Esophagus squamous epithelium (tissue), 5 donors: ENCODE measurements at places on chromosomes 7 and 10.
A peak's percentile ranks its signal among the peaks of the same experiment; 100 is the strongest.

- DNase-seq: peak; percentile 18
Observed at GRCh38 chr7:56074371-56074791, 10.3 kb downstream of the SUMF2 start.

DNA sequence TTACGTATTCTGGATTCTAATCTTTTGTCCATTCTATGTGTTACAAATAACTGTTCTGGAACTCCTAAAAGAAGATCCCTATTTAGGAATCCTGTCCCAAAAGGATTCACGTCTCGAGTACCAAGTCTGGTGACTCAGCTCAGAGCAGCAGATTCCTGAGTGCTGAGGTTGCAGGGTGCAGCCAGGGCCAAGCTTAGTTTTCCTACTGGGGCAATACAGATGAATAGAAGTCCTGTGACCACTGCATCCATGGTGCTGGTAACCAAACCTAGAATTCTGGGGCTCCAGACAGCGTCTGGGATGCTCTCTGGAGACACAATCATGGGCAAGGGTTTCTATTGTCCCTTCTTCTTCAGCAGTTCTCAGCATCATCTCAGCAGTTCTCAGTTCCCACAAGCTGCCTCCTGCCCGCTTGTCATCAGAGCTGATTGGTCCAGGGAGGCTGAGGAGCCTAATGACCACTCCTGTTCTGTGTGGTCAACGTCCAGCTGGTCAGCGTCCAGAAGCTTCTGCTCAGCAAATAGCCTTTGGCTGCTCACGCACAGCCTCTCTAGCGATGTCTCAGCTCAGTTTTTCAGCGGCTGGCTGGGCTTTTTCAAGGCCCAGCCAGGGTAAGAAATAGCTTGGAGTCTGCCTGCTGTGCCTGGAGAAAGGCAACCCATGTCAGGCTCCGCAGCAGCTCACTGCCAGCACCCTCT lies 50.4 kb upstream of the C7orf33 start:
- DNase-seq: no peak

GRCh38 chr10:22702348-22702747 lies 12.0 kb downstream of the PIP4K2A start:
- no peak for DNase-seq

DNA sequence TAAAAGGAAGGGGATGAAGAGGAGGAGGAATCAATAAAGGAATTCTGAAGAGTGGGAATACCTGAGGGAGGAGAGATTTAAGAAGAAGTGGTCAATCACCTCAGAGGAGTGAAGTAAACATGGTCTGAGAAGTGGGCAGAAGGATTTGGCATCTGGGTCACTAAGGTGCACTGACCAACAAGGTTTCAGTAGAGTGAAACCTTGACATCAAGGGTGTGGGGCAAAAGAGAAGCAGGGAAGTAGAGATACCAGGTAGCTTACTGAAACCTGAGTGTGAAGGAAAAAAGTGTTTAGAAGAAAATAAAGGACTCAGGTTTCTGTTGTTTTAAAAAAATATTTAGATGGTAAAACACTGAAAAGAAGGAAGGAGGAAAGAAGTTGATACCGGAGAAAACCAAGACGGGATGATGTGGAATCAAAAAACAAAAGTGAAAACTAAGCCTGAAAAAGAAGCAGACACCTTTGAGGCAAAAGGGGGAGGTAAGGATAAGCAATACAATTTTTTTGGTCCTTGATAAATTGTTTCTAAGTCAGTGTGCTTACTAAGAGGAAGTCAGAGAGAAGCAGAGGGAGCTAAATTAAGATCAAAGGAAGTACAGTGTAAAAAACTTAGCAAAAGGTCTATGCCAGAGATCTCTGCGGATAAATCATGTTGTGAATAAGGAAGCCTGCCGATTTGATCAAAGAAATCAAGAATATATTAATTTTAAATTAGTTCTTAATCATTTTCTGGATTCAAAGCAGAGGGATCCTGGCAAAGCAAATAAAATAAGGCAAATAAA lies 137.2 kb upstream of the GPR22 start:
- DNase-seq: no peak

- DNase-seq: no peak
Observed at GRCh38 chr7:44172803-44173424, 16.3 kb downstream of the GCK start.

DNA sequence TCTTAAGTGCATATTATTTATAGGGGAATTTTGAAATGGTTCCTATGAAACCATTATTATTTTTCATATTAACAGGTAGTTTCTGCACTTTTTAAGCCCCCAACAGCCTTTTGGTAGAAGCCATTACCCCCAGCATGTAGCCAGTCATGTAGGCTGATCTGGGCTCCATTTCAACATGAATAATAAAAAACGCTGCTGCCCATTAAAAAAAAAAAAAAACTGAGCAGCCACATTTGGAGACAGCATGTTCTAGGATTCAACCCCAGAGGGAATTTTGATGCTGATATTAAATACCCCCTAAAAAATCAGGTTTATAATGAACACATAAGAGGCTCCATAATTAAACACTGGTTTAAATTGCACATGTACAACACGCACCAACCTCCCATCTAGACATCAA lies 181.3 kb downstream of the RTKN2 start:
- DNase-seq: no peak

DNA sequence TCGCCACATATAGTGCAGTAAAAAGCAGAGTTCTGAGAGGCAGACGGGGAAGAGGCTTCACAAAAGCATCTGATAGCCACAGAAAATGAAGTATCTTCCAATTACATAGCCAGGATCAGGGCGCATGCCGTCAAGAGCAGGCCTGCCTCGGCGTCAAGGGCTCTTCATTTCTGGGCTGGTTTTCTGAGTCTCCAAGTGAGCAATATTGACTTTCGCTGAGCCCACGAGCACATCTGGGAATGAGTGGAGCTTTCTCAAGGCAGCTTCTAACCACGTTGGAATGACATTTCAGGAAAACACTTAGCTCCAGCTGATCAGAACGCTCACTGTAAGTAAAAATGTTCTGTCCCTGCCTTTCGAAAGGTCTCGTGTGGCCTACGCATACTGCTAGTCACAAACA lies 51.9 kb downstream of the CLRN3 start:
- no peak for DNase-seq

- DNase-seq: no peak
Observed at GRCh38 chr7:73905360-73905759, 44.4 kb downstream of the TMEM270 start.

DNA sequence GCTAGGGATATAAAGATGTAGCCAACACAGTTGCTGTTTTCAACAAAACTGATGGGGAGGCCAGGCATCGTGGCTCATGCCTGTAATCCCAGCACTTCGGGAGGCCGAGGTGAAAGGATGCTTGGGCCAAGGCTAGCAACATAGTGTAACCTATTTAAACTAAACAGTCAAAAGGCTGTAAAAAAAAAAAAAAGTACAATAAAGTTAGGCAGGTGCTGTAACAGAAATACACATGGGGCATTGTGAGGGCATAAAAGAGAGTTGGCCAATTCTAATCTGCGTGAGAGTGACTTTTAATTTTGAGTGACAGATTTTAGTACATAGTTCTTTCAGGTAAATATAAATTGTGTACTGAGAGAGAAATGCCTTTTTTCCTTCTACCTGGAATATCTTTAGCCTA lies 6.2 kb downstream of the XRCC2 start:
- no peak for DNase-seq

DNA sequence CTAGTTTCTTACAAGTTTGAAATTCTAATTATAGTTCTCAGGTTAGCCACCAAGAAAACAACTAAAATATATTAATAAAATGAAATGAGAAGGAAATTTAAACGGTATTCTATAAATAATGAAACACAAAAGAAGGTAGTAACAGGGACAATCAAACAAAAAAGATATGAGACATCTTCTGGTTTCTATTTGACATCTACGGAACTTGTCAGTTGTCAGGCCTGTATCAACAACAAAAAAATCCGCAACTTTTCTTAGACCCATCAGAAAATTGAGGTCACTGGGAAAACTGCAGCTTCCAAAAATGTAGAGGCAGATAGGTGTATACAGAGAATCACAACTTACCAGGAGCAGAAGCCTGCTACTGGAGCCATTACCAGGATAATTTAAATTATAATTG lies 70.6 kb downstream of the ZPBP start:
- no peak for DNase-seq

- DNase-seq: no peak
Observed at GRCh38 chr7:6161463-6162330, 110.7 kb downstream of the CYTH3 start.

DNA sequence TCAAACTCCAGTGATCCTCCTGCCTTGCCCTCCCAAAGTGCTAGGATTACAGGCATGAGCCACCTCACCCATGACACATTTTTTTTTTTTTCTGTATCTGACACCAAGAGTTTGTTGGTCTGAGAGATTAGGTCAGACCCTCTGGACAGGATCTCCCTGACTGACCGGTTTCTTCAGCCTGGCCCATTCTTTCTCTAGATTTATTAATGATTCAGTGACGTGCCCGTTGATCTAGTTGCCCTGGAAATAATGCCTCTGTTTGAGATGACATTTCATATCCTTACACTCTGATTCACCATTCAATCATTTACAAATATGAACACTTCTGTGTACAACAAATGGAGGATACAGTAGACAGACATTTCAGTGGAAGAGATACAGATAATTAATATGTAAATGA lies 1.4 kb upstream of the ZNF212 start:
- DNase-seq: no peak

DNA sequence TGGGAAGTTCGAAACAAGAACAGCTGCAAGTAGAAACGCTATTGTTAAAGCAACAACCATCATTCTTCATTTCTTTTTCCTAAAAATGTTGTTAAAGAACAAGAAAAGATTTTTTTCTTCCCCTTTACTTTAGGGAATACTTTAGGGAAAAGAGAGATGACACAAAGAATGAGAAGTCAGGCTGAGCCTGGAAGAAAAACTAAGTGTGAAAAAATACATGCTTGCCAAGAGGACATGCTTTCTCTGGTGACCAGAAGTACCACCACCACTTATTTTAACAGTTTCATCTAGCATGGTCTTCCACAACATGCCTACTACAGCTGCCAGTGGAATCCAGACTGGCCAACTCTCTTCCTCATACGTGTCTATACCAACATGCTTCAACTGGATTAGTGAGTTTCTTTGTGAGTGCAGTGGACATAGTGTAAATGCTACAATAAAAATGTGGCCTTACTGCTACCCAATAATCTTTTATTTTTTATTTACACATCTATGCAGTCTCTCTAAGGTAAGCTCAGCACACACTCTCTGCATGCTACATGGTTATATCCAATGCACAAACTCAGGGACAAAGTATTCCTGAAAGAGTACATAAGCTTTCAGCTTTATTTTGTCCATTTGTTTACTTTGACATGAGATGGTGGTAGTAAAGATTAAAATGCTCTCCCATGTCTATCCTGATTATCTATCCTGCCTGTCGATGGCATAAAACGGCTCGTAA lies 196.2 kb downstream of the TAX1BP1 start:
- no peak for DNase-seq
